ELF-1 (cell line): ENCODE measurements at places on chromosomes 11 and 22.

DNA sequence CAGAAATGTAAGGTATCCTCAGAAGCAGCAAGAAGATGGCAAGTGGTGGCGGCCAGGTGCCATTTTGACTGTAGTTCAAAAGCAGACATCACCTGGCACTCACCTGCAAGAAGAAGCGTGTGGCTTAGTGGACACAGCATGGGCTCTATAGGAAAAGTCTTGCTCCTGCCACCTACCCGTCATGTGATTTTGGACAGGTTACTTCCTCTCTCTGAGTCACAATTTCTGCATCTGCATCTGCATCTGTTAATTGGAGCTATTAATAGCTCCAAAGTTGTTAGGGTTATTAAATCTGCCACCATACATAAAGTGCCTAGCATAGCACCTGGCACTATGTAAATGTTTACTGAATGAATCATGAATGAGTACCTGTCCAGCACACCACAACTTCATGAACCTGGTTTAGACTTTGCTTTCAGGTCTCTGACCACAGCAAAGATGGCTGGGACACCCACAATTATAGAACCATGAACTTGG is 16.8 kb downstream of the RAB30 start:
- no peak for DNase-seq

- no peak for DNase-seq
Measured at GRCh38 chr11:63262547-63262946, 19.1 kb upstream of the SLC22A25 start.

GRCh38 chr11:120214581-120214980 is 3.7 kb downstream of the OAF start:
- no peak for DNase-seq

DNA sequence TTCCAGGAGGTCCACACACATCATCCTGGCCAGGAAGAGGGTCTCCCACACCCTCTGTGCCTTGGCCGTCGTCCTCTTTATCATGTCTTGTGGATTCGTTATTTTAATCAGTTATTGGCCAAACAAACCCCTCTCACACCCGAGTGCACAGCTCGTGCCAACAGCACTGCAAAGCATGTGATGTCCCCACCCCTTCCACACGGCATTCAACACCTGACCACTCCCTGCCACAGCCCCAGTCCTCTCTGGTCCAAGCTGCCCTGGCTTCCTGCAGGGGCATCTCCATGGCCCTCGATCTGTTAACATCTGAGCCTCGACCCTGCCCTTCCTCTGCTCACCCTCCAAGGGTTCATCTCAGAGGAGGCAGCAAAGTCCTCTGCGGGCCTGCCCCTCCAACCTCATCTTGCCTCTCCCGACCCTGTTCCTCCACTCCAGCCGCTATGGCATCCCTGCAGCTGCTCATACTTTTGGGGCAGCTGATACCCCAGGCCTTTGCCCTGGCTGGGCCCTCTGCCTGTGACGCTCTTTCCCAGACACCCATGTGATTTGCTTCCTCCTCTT is 14.0 kb downstream of the MYEOV start:
- DNase-seq: no peak

DNA sequence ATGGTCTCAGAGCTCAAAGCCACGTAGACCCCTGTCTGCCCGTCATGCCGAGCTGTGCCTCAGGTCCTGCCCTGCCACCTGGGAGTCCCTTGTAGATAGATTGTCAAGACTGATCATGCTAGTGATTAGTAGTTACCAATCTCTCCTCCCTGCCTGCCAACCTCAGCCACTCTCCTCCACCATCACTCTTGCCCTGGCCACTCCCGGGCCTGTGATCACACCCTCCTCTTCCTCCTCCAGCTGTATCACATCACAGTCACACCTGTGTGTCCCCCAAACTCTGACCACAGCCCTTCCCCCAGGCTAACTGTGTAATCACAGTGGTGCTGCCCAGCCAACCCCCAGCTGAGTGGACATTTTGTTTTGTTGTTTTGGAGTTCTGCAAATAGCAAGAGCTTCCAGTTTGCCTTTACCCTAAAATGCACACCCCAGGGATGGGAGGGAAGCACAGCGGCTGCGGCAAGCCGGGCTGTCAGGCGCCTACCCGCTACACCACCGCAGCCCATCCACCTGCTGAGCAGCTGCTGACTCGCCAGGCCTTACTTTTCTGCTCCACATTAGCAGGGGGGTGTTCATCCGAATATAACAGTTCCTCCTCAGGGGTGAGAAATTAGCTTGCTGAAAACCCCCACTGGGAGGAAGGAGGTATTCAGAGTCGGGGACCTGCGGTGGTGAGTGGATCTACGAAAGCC is 45.8 kb downstream of the LRFN4 start:
- DNase-seq: no peak

DNA sequence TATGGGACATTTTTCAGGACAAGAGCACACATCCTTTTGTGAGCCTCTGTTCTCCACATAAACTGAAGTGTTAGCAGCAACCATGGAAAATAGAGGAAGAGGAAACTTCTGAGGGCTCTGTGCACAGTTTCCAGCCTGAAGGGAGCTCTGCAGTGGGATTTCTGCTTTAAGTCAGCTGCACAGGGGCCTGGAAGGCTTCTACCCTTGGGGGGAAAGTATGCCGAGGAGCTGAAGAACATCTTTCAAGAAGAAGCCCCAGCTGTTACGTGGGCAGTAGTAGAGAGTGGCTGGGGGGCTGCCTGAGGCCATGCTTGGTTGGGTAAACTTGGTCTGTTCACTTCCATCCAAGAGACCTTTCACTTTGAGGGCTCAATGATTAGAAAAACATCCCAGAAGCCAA is 82.7 kb upstream of the EED start:
- DNase-seq: peak; percentile 16

DNA sequence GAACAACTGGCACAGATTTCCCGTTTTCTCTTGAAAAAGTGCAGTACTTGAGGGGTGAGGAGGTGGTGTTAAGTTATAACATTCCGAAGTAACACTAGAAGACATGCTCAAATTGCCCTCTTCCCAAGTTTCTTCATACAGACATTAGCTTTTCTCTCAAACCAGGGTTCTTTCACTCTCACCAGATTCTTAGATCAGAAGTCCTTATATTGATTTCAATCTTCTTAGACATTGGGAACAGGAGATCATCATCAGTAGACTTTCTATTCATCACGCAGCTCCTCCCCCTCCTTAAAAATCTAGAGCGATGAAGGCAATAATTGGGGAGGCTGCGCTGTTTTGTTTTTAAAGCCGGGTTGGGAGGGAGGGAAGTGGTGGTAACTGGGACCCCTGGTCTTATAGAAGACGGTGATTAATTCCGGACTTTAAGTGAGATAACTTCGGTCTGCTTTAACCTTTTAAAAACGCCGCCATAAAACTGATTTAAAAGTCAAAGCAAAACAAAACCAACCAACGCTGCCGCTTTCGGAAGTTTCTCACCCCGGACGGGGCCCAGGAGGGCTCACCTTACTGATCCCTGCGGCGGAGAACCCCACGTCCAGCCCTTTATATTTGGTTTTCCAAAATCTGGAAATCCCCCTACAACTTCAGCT is 665 bp downstream of the USP28 start:
- peak; percentile 47 for DNase-seq

DNA sequence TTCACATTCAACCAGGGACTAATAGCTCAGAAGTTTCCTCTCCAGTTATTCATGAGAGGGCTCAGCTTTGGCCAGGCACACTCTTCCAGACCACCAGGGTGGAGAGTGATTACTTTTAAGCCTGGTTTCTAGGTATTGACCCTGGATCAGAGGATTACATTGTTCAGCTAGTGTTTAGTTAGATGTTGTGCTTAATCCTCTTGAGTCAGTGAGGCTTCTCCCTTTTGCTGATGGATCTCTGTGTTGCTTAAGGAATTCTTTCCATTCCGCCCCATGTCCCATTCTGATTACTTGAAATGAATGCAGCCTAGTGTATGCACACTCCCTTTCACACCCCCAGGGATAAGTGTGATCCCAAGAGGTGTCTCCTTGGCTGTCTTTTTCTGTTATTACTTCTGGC is 271.7 kb upstream of the ANO5 start:
- DNase-seq: no peak

DNA sequence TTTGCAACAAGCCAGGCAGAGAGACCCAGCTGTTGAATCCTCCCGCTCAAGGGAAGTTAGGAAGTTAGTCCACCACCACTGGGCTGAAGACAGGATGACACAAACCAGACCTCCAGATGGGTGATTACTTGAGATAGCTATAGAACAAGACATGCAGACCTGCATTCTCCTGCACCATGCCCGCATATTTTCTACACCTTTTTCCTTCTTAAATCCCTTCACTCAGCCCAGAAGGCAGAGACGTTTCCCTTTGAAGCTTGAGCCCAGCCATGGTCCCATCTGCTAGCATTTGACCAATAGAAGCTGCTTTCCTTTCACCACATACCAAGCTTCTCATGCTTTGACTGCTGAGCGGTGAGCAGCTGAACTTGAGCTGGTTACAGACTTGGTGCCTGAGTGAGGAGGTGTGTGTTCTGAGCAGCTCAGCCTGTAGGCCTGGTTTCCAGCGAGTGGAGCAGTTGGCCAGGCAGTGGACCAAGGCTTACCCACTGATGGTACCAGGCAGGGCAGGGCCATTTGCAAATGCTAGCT is 29.2 kb upstream of the CBX6 start:
- peak; percentile 84 for DNase-seq

GRCh38 chr22:49296561-49296960 is 531.1 kb downstream of the BRD1 start:
- no peak for DNase-seq

DNA sequence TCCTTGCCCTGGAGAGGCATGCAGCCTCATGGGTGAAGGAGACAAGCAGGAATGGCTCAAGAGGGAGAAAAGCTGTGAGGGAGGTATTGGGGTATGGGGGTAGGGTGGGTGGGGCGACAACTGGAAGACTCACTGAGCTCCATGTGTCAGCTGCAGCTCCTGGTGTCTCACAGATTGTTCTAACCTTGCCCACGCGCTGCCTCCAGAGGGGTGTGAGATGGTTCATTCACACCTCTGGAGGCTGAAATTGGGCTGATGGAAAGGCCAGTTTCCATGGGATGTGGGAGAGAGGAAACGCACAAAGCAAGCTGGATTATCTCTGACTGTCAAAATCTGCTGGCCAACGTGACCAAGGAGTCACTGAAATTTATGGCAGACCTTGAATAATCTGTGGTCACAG is 400.4 kb upstream of the NARS2 start:
- DNase-seq: no peak

GRCh38 chr11:102312667-102313066 is 4.6 kb upstream of the BIRC3 start:
- DNase-seq: no peak

DNA sequence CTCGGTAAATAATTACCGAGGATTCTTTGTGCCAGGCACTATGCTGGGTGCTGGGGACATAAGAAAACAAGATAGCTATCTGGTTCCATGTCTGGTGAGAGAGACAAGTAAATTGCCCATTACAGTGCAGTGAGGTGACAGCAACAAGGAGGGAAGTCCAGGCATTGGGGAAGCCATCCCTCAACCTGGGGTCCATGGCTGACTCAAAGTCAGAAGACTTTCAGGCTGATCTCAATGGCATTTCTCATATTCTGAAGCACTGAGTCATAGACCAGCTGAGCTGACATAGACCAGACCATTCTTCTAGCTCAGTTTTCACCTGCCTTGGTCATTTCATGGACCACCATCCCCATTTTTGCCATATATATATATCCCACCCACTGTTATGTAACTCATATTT is 158.8 kb downstream of the TTC17 start:
- no peak for DNase-seq

DNA sequence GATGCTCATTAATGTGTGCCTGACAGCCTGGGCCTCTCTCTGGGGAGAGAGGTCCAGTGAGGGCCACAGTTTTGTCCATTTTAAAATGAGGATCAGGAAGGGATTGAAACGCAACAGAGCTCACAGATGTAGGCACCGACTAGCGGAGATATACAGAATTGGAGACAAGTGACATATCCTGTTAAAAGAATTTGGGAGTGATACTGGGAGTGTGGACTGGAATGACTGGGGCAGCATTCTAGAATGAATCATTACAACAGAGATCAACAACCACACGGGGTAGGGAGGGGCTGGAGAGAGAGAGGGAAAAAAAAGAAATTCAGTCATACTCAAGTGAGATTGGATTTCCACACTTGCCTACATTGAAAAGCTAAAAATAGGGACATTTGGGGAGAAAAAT is 2.5 kb upstream of the NCAM1 start:
- DNase-seq: no peak

GRCh38 chr22:49362211-49362839 is 465.3 kb downstream of the BRD1 start:
- DNase-seq: no peak

DNA sequence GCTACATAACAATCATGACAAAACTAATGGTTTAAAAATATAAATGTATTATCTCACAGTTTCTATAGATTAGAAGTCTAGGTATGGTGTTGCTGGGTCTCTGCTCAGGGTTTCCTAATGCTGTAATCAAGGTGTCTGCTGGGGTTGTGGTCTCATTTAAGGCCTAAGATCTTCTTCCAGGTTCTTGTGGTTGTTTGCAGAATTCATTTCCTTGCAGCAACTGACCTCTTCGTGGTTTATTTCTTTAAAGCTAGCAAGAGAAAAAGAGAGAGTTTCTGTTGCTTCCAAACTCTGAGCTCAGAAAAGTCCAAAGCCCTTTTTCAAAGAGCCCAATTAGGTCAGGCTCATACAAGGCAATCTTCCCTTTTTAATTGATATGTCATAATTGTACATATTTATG is 452.7 kb upstream of the CCDC179 start:
- DNase-seq: no peak

- no peak for DNase-seq
Measured at GRCh38 chr11:87878373-87878825, 296.8 kb downstream of the RAB38 start.

DNA sequence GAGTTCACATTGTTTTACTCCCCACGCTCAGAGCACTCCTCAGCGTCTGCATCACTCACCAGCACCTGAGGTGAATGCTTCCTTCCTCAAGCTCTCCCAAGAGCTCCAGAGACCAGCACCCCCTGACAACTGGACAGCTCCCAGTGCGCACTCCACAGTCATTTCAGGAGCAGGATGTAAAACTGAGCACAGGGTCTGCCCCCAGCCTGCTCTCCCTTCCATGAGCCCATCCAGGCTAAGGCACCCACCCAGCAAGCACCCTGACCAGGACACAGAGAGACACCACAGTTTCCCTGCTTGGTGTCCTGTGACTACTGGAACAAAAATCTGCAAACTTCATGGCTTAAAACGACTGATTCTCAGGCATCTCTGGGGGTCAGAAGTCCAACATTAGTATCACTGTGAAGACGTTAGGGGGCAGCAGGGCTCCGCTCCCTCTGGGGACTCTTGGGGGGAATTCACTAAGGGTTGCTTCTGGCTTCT is 3.3 kb downstream of the SCGB1D2 start:
- peak; percentile 82 for DNase-seq

GRCh38 chr11:95720195-95720594 is 69.4 kb downstream of the FAM76B start:
- no peak for DNase-seq

DNA sequence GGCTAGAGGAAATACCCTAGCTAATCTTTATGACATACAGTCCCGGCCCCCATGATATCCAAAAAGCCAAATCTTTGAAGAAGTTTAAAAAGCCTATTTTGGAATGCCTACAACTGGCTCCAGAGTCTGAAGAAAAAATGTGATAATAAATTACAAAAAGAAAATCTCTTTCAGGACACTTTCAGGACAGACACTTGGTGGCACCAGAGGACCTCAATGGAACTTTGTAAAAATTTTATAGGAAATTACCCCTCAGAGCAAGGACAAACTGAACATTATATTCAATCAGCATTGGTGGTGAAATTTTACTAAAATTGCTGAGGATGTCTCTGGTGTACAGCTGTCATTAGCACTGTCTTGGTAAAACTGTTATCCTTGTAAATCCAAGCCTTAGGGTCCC is 81.0 kb downstream of the CCDC73 start:
- no peak for DNase-seq
